ENCODE measurements at places on chromosomes 11 and 22. TPM values are rescaled to one million over a fixed set of nuclear protein-coding genes. Genes with fewer than 3 reads are reported as not detected.

DNA sequence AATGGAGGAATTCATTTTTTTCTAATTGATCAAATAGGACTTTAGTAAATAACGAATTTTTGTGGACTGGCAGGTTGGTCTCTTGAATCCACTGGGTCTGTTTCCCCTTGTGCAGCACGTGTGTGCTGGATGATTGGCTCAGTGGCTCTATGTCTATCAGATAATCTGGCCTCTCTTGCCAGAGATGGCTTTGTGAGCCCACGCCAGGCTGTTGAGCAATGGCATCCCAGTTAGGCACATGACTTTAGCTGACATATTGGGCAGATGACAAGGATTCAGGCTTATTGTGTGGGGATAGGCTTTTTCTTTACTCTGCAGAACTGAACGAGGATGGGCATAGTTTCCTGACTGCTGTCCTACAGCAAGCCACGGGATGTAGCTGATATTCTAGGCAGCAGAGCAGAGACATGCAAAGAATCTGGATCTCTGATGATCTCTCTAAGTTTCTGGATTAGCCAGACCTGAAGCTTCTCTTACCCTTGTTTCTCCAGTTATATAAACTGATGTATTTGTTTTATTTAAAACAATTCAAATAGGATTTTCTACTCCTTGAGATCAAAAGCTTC, 144.9 kb downstream of the ARHGAP42 start:
- peak; percentile 23 for DNase-seq

The KRTAP5-10 gene
- total RNA-seq, result not detected

The YPEL4 gene
- total RNA-seq, result 0.47 TPM

DNA sequence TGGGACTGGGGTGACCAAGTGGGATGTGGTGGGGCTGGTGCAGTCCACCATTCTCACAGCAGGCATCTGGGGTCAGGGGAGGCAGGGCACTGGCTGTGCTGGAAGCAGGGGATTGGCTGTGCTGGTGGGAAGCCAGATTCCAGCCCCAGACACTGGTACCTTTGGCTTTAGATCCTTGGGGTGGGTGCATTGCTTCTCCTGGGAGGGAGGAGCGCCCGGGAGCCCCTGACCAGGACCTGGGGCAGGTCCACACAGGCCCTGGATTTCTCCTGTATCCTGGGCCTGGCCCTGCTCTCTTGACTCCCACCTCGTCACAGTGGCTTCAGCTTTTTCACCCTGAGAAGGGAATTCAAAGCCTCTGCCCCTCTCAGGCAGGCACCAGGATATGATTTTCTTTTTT, 38.5 kb downstream of the ST3GAL4 start:
- no peak for DNase-seq

DNA sequence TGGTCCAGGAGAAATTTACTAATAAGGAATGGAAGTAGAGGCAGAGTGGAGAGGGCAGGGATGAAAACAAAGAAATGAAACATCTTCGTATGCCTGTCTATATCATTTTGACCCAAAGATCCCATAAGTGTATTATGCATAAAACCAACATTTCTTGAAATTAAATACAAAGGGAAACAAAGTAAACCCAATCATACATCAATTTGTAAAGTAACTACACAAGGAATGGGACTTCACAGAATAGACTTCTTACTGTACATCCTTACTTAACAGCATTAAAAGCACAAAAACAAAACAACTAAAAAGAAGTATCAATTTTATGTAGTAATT, 253.6 kb upstream of the CCDC179 start:
- no peak for DNase-seq

GRCh38 chr22:24039046-24039445, 27.9 kb downstream of the CABIN1 start:
- DNase-seq, result no peak

DNA sequence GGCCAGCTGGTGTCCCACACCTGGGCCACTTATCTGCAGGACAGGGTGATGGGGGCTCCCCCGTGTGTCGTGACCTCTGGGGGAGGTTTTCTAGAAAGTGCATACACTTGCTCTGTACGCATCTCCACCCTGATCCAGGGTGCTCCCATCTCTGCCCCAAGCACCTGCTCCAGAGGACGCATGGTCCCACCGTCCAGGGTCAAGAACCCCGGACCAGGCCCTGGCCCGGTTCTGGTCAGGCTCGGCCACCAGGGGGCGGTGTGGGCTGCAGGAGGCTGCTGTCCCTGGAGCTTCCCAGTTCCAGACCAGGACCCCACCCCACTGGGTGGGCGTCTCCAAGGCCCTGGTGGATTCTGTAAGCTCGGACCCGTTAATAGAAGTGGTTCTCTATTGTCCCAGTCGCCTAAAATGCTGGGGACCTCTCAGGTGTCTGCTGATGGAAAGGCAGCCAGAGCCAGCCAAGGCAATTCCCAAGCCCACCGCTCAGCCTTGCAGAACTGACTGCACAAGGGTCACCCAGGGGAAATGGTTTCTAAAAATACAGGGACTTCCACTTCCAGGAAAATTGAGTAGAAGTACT, 34.7 kb upstream of the SEPTIN5 start:
- peak; percentile 71 for DNase-seq

DNA sequence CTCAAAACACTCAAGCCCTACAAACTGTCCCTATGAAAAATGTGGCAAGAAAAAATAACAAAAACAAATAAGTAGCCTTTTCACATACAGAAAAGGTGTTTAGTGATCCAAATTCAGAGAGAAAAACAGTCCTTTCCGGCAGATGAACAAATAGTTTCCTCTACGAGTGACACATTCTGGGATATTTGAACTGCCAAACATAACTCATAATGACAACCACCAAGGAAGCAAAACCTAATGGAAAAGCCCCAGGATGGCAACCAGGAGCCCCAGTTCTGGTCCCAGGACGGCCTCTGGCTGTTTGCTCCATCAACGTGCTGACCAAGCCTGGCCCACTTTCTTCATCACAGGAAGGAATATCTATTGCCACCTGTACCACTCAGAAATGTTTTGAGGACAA, 6.0 kb downstream of the PACSIN2 start:
- no peak for DNase-seq

DNA sequence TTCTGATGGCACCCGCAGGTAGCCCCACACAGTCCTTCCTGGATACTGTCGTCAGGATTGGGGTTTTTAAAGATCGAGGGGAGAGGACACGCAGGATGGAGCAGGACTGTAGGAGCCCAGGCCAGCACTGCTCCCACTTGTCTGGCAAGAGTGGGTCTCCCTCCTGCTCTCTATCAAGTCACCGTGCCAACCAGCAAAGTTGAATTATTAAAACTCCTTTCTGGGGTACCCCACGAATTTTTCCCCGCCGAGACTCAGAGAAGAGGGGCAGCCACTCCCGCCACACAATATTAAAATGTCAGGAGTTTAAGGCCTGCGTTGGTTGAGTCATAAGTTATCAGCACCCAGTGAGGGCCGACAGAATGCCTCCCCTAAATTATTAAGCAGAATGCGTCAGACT, 10.1 kb downstream of the LMO1 start:
- DNase-seq, result no peak

- DNase-seq, result no peak
Observed at GRCh38 chr11:44618561-44619425, 53.3 kb downstream of the CD82 start.

The VSIG2 gene
- total RNA-seq, result 0.88 TPM

The DLG2 gene
- 7.4 TPM for total RNA-seq

- no peak for DNase-seq
Observed at GRCh38 chr11:25163421-25163820, 666.6 kb downstream of the LUZP2 start.

DNA sequence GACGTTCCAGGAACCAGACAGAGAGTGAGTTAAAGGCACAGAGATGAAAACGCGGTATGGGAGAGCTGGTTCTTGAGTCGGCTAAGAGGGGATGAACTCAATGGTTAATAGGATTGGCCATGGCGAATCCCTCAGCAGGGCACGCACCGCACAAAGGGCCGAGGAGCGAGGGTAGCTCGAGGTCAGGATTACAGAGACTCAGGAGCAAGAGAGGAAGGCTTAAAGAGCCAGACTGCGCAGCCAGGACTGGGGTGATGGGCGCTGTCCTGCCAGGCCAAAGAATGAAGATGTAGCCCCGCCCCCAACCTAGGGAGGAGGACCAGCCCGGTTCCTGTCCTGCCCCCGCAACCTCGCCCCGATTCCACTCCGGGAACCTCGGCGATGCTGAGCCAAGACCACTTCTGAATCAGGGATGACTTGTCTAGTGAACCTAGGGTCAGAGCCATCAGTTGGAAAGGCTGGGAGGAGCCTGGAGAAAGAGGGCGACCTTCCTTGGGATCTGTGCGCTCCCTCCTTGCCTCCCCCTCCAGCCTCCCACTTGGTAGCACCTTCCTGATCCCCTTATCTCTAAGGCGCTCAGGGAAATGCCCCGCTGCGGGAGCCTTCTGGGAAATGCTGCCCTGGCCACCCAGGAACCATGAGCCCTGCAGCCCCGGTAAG, at the start of gene PLEKHB1:
PLEKHB1 (plus strand) TSS at position 610 of the 660 bp plus-strand sequence; CDS start at position 638, 28 bp downstream.
- DNase-seq, result peak; percentile 56

The ARHGEF17 gene
- total RNA-seq, result 42.2 TPM

The SYCE3 gene
- not detected for total RNA-seq

GRCh38 chr22:43312608-43313007, 30.6 kb downstream of the SCUBE1 start:
- DNase-seq, result no peak

The MS4A8 gene
- total RNA-seq, result not detected

The SWAP70 gene
- total RNA-seq, result 27.4 TPM

The TSPAN32 gene
- 15.0 TPM for total RNA-seq

DNA sequence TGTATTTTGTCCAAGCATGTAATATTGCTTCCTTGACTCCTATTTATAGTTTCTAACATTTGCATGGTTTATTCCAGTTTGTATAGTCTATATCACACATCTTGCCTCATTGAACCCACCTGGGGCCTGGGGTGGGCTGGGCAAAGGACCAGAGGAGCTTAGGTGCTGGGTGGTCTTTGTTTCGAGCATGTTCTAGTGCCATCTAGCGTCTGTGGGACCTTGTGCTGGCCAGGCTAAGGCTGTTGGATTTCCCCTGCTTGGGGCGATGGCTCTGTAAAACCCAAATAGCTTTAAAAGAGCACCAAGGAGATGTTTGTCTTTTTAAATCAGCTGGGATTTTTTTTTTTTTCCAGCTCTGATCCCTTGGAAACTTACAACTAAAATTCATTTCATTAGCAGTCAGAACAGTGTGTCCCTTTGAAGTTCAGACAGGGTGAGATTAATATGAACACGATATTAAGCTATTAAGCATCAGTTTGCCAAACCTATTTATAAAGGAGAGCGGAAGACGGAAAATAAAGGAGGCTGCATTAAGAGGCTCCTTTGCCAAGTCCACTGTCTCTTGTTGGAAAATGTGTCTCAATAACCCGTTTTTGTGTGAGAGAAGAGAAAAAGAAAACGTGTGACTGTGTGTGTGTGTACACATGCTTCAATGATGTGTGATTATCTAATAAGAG, 157.4 kb downstream of the COMMD9 start:
- DNase-seq, result peak; percentile 66

GRCh38 chr11:109130910-109131309, 291.1 kb upstream of the C11orf87 start:
- no peak for DNase-seq

DNA sequence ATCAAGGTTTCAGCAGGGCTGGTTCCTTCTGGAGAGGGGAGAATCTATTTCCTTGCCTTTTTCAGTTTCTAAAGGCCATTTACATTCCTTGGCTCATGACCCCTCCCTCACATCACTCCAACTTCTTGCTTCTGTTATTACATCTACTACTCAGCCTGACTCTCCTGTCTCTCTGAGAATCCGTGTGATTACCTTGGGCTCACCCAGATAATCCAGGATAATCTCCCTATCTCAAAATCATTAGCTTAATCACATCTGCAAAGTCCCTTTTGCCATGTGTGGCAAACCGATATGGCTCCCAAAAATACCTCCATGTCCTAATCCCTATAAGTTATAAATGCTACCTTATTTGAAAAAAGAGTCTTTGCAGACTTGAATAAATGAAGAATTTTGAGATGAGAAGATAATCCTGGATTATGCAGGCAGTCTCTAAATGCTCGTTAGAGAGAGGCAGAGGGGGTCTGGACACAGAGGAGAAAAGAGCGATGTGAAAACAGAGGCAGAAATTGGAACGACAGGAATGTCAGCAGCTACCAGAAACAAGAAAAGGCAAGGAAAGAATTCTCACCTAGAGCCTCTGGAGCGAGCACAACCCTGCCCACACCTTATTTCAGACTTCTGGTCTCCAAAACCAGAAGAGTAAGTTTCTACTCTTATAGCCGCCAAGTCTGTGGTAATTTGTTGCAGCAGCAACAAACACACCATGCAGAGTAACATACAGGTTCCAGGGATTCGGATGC, 23.6 kb upstream of the ARHGAP32 start:
- no peak for DNase-seq

GRCh38 chr11:62472063-62472884, 53.4 kb downstream of the SCGB1A1 start:
- DNase-seq, result no peak

The CREB3L1 gene
- total RNA-seq, result 28.0 TPM

The TPBGL gene
- total RNA-seq, result 0.21 TPM

- DNase-seq, result no peak
Observed at GRCh38 chr11:45225277-45225676, 60.9 kb downstream of the SYT13 start.

DNA sequence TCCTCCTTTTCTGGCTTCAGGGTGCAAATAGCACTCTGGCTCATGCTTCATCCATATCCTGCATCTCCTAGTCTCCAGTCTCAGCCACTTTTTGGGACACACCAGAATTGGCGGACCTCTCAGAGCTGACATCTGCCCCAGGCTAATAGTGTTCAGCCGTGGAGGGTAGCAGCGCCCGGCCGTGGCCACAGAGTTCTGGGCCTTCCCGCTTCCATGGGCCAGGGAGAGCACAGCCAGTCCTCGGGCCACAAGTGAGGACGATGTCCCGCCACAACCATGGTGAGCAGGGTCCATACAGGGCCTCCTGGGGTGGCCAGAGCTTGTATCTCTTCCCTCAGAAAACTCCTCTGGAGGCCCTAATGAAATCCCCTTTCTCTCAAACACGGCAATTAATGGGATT, 26.0 kb downstream of the DKK3 start:
- no peak for DNase-seq

The PAMR1 gene
- 23.4 TPM for total RNA-seq

DNA sequence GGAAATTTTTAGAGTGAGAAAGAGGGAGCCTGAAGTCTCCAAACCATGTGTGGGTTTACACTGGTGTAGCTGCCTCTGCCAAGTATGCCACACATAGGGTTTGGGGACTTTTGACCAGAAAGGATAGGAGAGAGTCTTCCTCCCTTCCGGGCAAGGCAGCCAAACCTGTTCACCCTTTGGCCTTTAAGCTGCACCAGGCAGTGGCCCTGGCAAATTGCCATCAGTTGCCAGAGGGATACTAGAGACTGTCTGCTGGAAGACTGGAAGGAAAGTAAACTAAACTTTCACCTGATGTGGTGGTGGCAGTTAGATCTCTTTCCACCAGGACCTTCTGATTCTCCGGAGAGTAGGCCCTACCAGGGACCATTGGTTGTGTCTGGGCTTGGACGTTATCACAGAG, 1263.2 kb downstream of the FAM181B start:
- no peak for DNase-seq

GRCh38 chr11:75333022-75333806, 18.2 kb downstream of the ARRB1 start:
- no peak for DNase-seq
